ENCODE measurements at places on chromosomes 11 and 22. TPM values are rescaled to one million over a fixed set of nuclear protein-coding genes. Genes with fewer than 3 reads are reported as not detected.

- DNase-seq: no peak
Observed at GRCh38 chr11:92667486-92668152, 301.8 kb upstream of the MTNR1B start.

DNA sequence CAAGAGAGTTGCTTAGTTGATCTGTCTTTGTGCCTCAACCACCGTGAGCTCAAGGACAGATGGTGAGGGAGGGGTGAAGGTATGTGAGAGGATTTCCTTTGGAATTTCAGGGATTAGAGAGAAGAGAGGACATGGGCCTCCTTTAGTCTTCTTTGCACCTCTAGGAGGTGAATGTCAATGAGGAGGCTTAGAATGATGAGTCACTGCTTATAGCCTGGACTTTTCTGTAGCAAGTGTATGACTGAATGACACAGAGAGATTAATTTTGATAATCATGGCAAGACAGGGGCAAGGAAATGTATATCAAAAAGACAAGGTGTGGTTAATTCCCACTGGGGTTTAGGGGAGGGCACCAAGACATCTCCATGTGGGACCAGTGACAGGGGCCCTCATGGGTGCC lies 947.3 kb upstream of the TENM4 start:
- DNase-seq: no peak

- DNase-seq: peak; percentile 96
Observed at GRCh38 chr22:32531931-32532819, 57.6 kb downstream of the FBXO7 start.

GRCh38 chr11:91078221-91078620 lies 855.4 kb upstream of the CHORDC1 start:
- DNase-seq: no peak

DNA sequence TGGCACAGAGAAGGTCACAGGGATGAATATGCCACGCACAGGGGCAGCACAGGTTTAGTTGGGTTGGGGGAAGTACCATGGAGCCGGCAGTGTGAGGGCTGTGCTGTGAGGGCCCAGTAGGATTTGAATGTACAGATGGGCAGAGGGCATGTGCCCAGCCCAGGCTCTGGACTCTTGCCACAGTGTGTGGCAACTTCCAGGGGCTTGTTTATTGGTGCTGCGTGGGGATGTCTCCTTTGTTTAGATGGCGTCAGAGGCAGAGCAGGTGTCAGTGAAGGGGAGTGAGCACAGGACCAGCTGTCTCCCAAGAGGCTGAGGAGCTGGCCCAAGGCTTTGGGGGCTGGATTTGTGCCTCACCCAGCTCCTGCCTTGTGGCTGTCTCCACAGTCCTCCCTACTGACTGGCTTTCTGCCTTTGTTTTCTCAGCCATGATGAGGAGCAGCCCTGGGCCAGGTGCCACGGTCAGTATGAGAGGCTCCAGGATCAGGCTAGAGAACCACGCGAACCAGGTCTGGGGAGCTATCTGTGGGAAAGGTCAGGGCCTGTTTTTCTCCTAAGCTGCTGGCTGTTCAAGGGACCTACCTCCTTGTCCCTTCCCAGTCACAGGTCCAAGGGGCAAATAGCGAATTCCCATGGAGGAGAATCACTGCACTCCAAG lies 21.9 kb downstream of the SUN2 start:
- peak; percentile 78 for DNase-seq

DNA sequence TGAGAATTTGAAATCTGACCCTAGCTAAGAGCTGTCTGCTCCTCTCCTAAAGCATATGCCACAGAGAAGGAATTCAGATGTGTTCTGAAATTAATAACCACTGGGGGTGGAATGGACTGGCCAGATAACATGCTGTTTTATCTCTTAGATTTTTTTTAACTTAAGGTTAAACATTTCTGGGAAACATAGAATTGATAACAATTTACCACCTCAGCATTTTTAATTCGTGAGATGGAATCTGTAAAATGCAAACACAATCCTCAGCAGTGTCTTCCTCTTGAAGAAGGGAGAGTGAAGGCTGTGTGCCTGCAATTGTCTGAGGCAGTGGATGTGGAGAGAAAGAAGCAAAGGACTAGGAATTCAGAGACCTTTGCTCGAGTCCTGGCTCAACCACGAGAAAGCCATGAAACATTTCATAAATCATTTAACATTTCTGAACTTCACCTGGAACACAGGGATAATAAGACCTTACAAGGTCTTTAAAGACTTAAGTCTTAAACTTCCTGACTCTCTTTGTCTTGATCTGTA lies at the start of gene SLC5A12:
SLC5A12 (minus strand) TSS at position 113 of the 528 bp plus-strand sequence. CDS start 346 bp downstream, outside the sequence.
- DNase-seq: no peak

DNA sequence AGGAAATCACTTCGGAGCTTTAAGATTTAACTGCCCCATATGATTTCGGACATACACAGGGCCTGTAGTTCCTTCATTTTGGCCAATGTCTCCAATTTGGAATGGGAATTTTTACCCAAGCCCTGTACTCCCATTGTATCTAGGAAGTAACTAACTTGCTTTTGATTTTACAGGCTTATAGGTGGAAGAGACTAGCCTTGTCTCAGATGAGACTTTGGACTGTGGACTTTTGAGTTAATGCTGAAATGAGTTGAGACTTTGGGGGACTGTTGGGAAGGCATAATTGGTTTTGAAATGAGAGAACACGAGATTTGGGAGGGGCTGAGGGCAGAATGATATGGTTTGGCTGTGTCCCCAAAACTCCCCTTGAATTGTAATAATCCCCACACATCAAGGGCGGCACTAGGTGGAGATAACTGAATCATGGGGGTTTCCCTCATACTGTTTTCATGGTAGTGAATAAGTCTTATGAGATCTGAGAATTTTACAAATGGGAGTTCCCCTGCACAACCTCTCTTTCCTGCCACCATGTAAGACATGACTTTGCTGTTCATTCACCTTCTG lies 130.5 kb downstream of the LARGE1 start:
- no peak for DNase-seq

DNA sequence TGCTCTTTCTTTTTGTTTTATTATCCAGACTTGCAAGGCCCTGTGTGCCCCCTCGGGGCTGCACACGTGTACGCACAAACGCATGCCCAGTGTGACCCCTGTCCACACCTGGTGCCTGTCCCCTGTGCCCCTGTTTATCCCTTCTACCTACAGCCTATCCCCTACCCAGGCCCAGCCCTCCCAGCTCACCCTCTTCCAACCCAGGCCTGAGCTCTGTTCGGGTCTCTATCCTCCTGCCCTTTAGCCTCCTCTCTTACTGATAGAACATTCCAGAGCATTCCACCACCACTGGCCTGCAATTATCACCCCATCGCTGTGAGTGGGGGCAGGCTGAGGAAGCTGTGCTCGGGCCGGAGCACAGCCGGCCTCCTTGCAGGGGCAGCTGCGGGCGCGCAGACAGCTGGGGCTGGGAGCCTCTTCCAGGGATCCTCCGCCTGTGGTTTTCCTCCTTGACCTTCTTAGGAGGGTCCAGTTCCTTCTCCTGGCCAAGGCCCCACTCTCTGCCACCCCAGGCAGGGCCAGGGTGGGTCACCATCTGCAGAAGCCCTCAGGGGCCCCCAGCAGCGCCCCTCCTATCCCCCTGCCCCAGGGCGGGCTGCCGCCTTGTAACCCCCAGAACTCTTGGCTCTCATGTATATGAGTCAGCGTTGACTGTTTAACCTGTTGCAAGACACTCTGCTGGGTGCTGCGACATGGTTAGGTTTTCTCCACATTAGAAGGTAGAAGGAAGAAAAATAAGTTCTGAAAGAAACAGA lies 41.8 kb upstream of the KCNQ1OT1 start:
- peak; percentile 23 for DNase-seq

DNA sequence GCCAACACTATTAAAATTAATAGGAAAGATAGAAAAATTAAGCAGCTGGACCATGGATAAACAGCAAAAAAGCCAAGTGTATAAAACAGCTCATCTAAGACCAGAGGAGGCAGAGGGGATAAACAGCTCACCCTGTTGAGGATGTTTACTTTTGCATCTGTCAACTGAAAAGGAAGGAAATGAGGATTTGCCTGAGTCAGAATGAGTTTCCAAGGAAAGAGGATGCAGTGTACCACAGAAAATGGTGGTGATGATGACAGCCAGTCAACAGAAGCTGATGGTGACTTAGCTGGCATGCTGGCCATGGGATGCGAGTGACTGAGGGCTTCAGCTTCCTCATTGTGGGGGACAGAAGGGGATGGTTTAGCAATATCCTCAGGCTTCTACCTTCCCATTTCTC lies 183.5 kb downstream of the KIRREL3 start:
- no peak for DNase-seq

DNA sequence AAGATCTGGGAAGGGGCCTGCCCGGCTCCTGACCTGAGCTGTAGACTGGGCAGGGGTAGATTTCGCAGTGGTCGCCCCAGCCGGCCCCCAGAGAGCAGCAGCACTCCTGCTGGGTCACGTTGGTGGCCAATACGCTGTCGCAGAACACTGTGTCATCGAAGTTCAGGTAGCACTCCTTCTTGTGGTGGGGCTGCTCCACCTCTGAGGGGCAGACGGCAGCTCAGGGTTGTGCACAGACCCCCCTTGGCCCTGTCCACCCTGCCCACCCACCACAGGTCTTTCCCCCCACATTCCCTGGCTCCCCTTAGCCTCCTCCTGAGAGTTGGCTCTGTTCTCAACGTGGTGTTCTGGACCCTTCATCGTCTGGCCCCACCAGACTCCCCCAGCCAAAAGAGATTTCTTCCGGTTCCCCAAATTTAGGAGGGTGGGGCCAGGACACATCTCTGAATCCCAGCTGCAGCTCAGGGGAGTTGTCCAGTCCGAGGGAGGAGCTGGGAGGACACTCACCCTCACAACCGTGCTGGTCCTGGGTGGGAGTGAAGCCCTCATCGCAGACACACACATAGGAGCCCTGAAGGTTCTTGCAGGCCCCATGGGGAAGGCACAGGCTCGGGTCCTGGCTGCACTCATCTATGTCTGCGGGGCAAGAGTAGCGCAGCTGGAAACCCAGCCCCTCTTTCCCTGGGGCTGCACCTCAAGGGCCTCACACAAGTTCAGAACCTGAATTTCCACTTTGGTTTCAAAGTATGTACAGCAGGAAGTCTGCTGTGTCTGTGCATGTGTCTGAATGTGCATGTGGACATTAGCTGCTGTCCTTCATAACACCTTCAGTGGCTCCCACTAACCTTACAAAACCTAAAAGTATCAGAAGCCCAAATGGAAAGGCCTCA lies 16.5 kb downstream of the SCYL1 start:
- DNase-seq: peak; percentile 55

DNA sequence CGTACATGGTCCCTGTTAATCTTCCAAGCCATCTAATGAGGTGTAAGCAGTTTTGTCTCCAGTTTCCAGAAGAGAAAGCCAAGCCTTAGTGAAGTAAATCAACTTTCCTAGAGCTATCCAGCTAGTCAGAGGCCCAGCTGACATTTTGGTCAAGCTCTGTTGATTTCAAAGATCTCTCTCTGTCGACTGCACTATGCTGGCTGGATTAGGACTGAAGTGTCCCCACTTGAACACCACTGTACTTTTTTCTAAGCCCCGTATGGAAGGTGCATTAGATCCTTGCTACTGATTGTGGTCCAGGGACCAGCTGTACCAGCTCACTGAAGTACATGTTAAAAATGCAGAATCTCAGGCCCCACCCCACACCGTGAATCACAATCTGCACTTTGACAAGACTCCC lies 176.5 kb upstream of the NAV2 start:
- DNase-seq: no peak

- DNase-seq: no peak
Observed at GRCh38 chr11:87019613-87020271, 18.0 kb upstream of the TMEM135 start.

- no peak for DNase-seq
Observed at GRCh38 chr11:123531325-123531724, 101.3 kb downstream of the GRAMD1B start.

ACRV1 gene
- total RNA-seq: not detected

SLC37A2 gene
- total RNA-seq: 2.9 TPM

CASP1 gene
- total RNA-seq: 15.6 TPM

CEP126 gene
- total RNA-seq: 7.2 TPM
